ENCODE measurements at places on chromosomes 5 and 9.

DNA sequence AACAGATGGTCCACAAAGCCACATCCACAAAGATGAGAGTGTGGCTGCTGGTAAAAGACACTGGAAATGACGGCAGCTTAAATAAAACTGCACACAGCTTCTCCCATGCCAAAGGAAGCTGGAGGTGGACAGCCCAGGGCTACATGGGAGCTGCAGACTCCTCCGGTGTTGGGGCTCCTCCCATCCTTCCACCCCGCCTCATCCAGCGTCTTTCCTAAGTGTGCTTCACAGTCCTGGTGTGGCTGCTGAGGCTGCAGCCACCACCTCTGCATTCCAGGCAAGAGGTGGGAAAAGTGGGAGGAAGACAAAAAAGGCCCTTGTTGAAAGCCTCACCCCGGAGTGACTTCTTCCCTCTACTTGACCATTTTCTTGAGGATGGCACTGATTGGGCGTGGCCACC lies 37.0 kb upstream of the IRX4 start:
- no peak for DNase-seq

DNA sequence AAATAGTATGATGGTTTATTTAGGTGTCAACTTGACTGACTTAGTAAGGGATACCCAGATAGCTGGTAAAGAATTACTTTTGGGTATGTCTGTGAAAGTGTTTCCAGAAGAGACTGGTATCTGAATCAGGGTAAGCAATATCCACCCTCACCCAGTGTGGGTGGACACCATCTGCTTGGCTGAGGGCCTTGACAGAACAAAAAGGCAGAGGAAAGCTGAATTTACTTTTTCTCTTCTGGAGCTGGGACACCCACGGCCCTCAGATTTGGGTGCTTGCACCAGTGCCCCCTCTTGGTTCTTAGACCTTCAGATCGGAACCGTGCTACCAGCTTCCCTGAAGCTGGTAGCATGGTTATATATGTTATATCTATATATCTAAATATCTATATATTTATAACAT lies 489.5 kb upstream of the MPDZ start:
- no peak for DNase-seq

GRCh38 chr9:128057724-128058409 lies 9.3 kb downstream of the NAIF1 start:
- no peak for DNase-seq

DNA sequence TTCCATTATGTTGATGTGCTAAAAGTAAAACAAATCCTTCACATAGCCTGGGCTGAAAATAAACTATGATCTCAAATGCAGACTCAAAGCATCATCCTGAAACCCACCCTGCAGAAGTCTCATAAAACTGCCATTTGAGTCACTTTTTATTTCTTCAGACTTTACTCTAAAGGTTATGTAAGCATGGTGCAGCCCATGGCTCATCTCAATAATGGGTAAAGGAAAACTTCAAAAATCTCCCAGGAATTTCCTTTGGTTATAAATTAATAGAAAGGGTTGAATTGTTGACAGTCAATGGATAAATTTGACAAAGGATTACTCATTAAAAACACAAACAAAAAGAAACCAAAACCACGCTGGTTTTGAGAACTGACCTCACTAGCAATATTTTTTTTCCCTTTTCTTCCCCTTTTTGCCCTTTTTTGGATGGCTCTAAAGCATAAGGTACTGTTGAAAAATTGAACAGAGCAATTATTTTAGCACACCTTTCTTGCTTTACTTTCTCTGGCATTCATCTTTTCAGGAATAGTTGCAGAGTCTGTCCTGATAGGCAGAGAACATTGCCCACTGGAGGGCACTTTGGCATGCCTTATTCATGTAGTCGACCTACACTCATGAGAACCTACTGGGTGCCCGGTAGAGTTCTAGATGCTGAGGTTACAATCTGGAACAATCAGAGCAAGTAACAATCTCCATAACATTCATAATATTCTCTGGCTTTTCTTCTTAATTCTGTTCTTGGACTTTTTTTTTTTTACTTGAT lies 191.4 kb downstream of the TMEM167A start:
- no peak for DNase-seq

GRCh38 chr5:137888466-137888862 lies 793 bp upstream of the PKD2L2 start:
- no peak for DNase-seq

DNA sequence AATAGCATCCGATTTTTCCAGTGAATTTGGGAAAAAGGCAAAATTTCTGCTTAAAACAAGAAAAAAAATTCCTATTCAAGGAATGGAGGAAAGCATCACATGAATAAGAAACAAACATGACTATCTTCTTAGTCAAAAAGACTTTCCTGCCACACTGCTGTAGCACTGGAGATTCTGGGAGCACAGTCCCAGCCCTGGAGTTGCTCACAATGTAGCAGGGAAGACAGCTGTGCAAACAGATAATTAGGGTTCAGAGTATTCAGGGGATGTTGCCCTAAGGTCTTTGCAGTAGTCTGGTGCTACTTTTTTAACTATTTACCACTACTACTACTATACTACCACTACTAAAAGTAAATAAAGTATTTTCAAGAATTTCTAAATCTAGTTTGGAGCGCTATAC lies 86.5 kb downstream of the BNC2 start:
- DNase-seq, result no peak

GRCh38 chr5:138457531-138458275 lies 7.6 kb upstream of the EGR1 start:
- no peak for DNase-seq

DNA sequence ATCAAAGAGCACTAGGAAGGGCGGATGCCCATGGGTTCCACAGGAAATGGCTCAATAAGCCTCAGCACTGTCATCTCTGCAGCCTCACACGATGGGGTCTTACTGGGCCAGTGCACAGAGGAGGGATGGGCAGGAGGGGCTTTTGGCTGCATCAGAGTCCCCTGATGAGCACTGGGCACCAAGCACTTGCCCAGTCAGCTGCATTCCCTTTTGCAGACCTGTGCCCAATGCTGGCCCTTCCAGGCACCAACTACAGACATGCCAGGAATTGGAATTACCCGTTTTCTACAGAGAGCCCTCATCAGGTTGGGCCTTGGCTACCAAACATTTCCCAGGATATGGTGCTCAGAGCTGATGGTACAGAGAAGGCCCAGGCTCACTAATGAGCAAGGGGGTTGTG lies 182.5 kb downstream of the HSPA4 start:
- DNase-seq, result no peak

DNA sequence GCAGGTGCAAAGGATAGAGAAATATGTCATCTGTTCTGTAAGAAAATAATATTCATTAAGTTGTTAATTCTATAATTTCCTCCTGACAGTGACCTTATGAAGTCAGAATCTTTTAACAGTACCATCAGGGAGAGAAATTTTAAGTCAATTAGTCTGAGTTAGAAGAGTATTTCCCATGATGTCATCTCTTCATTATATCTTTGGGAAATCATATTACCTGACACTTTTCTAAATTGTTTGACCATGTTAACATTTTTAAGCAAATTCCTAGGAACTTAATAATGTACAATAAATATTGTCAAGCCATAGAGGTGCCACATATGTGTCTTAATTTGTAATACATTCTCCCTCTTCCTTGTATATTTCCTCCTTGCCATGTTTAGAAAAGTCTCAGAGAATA lies 124.4 kb upstream of the C6 start:
- no peak for DNase-seq

GRCh38 chr9:90640361-90640760 lies 2.3 kb downstream of the DIRAS2 start:
- no peak for DNase-seq

- no peak for DNase-seq
Observed at GRCh38 chr5:83077662-83078261, 415 bp downstream of the XRCC4 start.

GRCh38 chr9:70551801-70552200 lies 137.3 kb upstream of the KLF9 start:
- DNase-seq, result no peak

DNA sequence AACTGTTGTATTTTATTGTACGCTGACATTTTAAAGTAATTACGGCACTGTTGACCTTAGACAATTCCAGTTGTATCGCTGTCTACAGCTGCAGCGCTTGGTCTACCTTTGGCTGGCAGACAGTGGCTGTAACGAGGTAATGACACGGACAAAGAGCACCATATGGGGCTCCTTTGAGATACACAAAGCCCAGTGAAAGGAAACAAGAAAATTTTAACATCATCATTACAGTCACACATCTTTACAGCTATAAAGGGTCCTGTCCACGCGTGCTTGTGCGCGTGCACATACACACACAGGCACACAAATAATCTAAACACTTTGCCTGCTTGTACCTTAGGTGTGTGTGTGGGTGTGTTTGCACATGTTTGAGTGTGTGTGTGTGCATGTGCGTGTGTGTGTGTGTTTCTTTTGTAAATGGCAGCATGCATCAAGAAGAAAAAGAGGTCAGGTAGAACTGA lies 946.0 kb downstream of the NR2F1-AS1 start:
- no peak for DNase-seq

DNA sequence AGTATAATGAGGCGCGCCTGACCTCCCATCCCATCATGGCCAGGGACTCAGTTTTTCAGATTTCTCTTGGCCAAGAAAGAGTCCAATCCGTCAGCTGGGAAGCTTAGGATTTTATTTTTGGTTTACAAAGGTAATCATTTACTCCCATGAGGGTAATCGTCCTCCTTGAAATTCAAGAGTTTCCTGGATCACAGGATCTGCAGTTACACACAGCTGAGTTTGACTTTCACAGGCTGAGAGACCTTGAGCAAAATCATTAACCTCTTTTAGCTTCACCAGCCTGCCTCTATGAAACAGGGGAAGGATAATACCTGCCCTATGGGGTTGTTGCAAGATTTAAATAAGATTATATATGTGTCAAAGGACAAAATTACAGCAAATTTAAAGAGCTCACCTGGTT lies 15.4 kb upstream of the AK3 start:
- no peak for DNase-seq

GRCh38 chr5:73722231-73722630 lies 96.2 kb downstream of the ARHGEF28 start:
- DNase-seq, result peak; percentile 52

DNA sequence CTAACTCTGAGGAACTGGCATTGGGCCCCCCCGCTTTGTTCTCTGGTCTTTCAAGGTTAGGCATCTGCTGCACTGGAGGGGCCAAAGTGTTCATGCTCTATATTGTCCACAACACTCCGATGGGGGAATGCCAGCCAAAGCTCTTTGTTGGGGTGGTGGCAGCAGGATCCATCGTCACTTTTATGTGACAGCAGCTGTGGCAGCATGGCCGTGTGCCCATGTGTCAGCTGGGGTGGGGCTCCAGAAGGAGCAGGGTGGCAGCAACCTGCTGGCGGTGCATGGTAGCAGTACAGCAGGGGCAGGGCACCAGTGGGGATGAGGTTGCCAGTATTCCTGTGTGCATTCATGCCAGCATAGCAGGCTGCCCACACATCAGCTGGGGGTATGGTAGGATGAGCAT lies 28.2 kb downstream of the ITGA2 start:
- no peak for DNase-seq

- no peak for DNase-seq
Observed at GRCh38 chr9:107214381-107214780, 68.7 kb upstream of the RAD23B start.

- no peak for DNase-seq
Observed at GRCh38 chr5:17910318-17910717, 276.1 kb downstream of the TAF11L14 start.

DNA sequence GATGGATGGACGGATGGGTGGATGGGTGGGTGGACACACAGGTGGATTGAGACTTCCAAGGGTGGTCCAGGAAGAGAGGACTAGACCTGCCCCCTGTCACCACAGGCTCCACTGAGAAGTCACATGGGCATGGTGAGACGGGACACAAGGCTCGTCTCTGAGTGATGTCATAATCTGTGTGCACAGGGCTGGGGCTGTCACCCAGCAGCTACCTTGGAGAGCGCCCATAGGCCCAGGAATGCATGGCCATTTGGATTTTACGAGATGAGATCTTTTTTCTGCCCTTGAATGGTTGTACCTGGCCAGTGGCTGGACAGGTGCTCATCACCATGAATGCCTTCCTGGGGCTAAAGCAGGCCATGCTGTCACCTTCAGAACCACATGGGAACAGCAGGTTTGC lies 3.1 kb downstream of the OLFM1 start:
- no peak for DNase-seq

GRCh38 chr5:62732677-62733121 lies 154.1 kb downstream of the LRRC70 start:
- no peak for DNase-seq

- DNase-seq, result no peak
Observed at GRCh38 chr5:7759951-7760580, 90.9 kb downstream of the CFAP90 start.

DNA sequence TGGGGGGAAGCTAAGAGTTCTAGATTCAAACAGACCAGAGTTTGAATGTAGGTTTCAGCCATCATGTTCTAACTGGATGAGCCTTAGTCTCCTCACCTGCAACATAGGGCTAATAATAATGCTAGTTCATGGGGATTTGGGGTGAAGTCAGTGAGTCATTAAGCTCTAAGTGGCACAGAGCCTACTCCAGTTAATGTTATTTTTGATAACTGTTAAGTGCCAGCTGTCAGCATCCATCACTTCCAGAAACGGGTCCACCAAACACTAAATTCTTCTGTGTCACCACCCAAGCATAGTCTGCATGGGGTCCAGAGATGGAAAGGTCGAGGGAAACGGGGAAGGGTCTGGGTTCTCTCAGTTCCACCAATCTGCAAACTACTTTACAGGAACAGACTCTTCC lies 1.8 kb upstream of the TSC1 start:
- DNase-seq, result no peak

DNA sequence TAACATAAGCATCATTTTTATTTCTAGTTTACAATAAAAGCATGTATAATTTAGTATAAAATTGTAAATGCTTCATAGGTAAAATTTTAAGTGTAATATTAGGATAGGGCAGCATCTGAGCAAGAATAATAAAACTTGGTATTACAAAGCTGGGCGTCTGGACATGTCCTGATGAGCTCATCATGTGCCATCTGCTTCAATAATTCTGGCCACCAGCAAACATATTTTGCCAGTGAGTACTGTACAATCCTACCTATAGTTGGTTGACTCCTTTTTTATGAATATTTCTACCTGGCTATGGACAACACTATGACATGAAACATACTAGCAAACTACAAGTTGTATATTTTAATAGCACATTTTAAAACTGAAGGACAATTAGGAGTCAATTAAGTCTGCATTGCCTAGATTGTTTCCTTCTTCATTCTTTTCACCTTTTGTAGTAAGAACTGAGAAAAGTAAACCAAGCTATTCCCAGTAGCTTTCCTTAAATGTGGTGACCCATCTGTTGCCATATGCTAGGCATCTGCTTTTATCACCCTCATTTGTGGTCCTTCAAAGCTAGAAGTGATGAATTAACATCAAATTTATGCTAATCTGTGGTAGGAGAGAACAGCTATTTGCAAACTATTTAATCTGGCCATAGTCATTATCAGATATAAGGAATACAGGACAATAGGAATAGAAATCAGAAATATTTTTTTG lies 23.4 kb downstream of the LURAP1L start:
- DNase-seq, result peak; percentile 29

- DNase-seq, result no peak
Observed at GRCh38 chr9:96201140-96201539, 100.8 kb downstream of the HSD17B3 start.

- no peak for DNase-seq
Observed at GRCh38 chr9:26893030-26893676, 551 bp upstream of the CAAP1 start.

Data from AG20443 (cell line).